Stimulated activated CD8-positive, alpha-beta memory T cell treated with anti-CD3 and anti-CD28 coated beads, Interleukin-2, amount 100 ng/mL, for 1 hour (primary cell): ENCODE measurements at places on chromosomes 2 and 18.

GRCh38 chr2:72367530-72368225, 220.0 kb upstream of the CYP26B1 start:
- DNase-seq: no peak

- DNase-seq: no peak
Measured at GRCh38 chr2:37797081-37797480, 125.6 kb upstream of the CDC42EP3 start.

GRCh38 chr2:71298914-71299313, 32.7 kb upstream of the ZNF638 start:
- DNase-seq: no peak

DNA sequence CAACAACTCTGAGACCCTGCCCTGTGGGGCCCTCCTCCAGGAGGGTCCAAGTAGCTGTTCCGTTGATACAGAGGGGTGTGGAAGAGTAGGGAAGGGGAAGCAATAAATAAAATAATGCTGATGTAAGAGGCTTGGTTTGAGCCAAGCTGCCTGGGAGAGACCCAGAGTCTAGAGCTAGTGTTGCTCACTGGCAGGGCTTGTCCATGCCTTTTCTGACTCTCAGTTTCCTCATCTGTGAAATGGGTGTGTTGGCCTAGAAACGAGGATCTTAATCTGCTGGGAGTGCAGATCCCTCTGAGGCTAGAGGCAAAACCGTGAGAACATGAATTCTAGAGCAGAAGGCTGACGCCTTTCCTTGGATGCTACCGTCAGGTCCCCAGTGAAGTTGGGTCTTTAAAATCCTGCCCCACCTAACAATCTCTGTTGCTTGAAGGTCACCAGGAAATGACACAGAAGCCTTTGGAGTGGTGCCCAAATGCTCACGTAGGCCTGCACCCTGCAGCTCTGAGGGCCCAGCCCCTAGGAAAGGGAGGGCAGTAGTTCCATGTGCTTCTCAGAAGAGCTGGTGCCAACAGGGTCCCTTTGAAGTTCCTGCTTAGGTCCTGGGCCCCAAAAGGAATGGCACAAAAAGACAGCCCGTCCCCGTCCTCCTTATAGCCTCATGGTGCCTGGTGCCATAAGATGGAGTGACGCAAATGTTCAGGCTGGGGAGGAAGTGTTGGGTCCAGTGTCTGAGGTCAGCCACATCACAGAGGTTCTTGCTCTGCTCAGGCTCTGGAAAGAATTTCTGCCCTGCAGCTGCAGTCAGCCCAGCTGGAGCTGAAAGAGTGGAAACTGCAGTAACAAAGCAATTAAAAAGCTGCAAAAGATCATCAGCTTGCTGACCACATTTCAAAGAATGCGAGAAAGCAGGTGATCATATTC, 73.2 kb upstream of the SMAD2 start:
- no peak for DNase-seq

DNA sequence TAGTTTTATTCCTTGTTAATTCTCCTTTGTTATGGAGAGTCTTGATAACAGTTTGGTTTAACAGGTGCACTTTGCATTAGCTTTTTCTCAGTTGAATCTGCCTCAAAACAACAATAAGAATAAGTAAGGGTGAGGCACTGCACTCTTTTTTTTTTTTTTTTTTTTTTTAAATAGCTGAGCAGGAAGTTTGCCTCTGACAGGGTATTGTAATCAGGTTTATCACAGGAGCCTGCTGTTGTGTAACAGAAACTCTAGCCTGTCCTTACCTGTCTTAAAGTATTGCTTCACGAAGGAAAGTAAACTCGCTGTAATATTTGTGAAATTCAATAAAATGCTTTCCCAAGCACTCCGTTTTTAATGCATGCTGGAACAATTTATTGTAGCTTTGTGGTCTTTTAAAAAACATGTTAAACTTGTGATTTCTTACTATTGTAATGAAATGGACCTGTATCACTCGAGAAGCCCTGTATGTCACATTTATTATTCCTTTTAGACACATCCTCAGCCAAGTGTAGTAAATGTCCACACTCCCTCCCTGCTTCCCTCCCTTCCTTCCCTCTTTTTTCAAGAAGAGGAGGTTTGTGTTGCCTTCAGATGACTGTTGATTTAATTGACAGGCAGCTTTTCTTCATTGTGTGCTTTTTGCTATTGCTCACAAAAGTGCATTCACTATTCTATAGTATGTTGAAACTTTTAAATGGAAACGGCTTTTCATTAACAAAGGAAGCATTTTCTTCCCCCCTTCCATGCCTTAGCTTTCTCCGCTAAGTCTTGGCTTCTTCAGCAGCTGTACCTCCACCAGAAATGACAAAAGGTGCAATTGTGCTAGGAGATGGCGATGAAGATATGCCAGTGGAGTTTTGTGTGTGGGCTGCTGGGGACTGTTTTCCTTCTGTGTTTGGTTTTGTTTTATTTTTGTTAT, 52.7 kb downstream of the TAF1B start:
- no peak for DNase-seq

DNA sequence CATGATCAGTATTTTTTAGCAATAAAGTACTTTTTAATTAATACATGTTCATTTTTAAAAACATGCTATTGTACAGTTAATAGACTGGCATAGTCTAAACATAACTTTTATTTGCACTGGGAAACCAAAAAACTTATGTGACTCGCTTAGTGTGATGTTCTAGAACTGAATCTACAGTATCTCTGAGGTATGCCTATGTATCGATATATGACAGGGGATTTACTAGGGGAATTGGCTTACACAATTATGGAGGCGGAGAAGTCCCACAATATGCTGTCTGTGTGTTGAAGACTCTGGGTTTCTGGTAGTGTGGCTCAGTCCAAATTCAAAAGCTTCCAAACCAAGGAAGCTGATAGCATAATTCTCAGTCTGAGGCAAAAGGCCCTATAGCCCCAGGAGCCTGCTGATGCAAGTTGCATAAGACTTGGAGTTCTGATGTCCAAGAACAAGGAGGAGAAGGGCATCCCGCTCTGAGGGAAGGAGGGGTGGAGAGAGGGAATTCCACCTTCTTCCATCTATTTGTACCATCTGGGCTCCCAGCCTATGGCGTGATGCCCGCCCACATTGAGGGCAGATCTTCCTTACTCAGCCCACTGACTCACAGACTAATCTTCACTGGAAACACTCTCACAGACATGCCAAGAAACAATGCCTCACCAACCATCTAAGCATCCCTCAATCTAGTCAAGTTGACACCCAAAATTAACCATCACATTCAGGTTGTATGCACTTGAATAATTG, 27.5 kb downstream of the ZNF638 start:
- no peak for DNase-seq

DNA sequence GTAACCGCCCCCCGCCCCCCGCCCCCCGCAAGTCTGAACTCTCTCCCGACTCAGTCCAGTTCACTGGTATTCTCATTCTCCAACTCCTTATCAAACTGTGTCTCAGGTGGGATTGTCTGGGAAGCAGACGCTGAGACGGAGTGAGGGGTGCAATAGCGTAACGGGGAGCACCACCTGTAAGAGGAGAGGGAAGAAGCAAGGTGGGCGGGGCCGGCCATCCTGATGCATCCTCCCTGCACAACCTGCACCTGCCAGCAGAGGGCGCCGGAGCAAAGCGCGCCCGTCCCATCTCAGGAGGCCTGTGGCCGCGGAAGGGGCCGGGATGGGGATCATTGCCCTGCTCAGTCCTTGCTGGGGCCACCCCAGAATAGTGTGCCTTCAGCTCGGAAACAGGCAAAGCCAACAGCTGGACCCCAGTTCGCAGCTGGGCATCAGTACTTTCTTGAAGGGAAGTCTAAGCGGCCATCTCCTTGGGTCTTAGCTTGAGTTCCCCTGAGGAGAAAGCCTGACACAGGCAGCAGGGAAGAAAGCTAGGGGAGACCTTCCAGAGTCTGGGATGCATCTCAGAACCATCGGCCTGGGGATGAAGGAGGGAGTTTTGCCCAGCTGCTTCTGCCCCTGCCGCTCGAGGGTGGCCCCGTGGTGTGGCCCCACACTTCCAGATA, 208.0 kb downstream of the TFCP2L1 start:
- DNase-seq: peak; percentile 12

GRCh38 chr18:70368903-70369302, 80.1 kb downstream of the SOCS6 start:
- no peak for DNase-seq

GRCh38 chr2:132929786-132930185, 259.8 kb upstream of the LYPD1 start:
- DNase-seq: no peak

- DNase-seq: no peak
Measured at GRCh38 chr2:237486819-237487448, at the start of gene MLPH. Gene MLPH (plus strand): TSS chr2:237487251. CDS start chr2:237493427, 6,176 bp downstream.

GRCh38 chr2:80395251-80395650, 90.7 kb upstream of the LRRTM1 start:
- DNase-seq: no peak

DNA sequence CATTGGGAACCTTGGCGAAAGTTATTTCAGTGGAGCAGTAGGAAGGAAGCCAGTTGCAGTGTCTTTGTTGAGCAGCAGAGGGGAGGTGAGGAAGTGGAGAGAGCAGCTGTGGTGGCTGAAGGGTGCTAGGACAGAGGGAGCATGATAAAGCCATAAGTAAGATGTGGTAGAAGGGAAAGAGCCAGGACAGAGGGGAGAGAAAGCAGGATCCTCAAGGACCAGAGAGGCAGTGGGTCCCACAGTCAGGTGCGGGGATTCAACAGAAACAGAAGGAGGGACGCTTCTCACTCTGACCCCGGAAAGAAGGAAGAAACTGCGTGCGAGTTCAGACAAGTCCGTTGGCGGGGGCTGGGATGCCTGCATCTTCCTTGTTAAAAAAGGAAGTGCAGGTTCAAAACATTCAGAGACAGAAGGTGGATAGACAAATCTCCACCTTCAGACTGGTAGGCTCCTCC, at the start of gene CXCR2:
Gene CXCR2, plus strand, starts transcription at position 403 of the 455 bp plus-strand sequence. CDS start 8,774 bp downstream, outside the sequence.
- no peak for DNase-seq

- DNase-seq: no peak
Measured at GRCh38 chr2:106839849-106840595, 45.9 kb downstream of the ST6GAL2 start.

DNA sequence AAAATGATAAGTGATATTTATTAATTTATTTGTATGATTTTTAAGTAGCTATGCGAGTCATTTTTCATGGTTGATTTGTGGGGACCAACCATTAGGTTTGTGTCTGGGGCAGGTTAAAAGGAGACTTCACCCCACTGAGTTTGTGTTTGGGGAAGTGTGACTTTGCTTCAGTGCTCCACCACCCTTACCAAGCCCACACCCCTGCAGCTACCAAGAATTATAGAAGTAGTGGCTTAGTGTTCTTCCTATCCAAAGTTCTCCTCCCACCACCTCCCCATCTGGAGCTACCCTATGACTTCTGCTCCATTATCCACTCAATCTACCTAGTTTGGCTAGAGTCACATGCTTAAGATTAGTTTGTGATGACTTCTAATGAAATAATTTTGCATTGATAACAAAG, 182.1 kb upstream of the ZEB2 start:
- no peak for DNase-seq

DNA sequence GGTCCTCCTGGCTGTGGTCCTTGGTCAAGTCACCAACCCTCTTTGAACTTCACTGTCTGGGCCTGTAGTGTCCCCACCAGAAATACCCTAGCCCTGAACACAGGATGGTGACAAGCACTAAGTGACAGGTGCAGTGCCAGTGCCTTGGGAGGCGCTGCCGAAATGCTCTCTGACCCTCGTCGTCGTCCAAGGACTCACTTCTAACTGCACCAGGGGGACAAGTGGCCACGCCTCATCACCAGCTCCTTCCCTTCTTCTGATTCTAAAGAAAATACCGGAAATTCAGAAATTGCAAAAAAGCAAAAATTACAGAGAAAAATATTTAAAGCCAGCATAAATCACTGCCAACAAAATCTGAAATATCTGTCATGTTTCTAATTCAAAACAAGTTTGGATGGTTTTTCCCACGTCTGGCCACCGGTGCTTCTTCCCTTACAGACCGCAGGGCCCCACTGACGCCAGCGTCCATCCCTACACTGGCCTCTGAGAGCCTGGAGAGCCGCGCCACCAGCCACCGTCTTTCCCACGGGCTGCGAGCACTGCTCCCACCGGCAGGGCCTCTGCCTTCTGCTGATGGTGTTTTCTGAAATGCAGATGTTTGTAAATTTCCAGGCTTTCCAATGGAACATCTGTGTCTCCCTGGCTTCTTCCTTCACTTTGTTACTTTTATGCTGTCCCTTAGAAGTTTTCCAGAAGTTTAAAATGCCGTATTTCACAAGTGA, 37.4 kb upstream of the GPC1 start:
- no peak for DNase-seq

GRCh38 chr18:75052475-75052874, 156.5 kb downstream of the PTGR3 start:
- no peak for DNase-seq

DNA sequence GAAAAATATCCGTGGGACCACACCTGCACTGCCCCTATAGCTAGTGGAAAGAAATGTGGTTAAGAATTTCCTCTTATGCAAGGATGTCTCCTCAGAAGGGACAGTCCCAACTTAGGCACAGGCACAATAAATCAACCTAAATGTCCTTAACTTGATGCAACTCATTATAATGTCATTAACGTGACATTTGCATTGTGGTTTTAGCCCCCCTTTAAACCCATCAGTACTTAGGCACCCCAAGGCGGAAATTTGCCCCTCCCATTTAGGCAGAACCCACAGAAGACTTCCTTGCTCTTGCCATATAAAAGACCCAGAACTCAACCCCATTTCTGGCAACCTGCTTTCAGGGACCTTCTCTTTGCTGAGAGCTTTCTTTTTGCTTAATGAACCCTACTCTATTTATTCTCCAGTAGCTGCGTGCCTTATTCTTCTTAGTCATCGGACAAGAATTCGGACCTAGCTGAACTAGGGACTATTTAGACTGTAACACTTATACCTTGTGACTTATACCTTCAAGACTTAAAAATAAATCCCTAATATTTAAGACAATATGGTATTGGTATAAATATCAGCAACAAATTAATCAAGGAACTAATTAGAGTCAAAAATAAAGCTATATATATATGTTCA, 1281.6 kb upstream of the TMEFF2 start:
- DNase-seq: no peak

DNA sequence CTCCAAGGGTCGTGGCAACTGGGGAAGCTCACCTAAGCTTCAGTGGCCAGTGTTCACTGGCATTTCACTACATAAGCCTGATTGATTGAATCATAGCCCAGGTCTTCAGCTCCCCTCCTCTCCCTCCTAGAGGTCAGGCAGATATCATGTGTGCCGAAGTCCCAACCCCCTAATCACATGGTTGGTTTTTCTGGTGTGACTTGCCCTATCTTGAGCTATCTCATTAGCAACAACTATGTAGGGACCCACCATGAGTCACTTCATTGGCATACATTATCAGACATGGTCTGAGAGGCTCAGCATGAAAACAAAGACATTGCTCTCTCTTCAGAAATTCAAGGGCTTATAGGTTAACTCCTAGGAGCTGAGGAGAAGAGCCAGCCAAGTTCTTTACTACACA, 76.8 kb downstream of the LYPD1 start:
- DNase-seq: no peak
